ENCODE measurements at places on chromosomes 7 and 10.

- no peak for DNase-seq
Measured at GRCh38 chr10:70996549-70996948, 108.2 kb upstream of the PCBD1 start.

DNA sequence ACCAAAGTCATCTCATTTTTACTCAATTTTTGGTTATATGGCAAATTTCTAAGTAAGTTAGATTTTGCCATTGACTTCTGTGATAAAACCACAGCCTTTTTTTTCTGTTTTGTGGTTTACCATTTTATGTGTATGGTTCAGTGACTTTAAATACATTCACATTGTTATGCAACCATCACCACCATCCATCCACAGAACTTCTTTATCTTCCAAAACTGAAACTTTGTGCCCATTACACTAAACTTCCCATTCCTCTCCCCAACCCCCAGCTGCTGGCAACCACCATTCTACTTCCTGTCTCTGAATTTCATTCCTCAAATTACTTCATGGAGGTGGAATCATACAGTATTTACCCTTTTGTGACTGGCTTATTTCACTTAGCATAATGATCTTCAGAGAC, 280.4 kb upstream of the TCERG1L start:
- DNase-seq: no peak

- no peak for DNase-seq
Measured at GRCh38 chr10:131207584-131208532, 103.7 kb downstream of the TCERG1L start.

- no peak for DNase-seq
Measured at GRCh38 chr10:132972986-132973902, 30.9 kb upstream of the CFAP46 start.

- DNase-seq: no peak
Measured at GRCh38 chr10:69866246-69866687, 64.6 kb downstream of the COL13A1 start.

DNA sequence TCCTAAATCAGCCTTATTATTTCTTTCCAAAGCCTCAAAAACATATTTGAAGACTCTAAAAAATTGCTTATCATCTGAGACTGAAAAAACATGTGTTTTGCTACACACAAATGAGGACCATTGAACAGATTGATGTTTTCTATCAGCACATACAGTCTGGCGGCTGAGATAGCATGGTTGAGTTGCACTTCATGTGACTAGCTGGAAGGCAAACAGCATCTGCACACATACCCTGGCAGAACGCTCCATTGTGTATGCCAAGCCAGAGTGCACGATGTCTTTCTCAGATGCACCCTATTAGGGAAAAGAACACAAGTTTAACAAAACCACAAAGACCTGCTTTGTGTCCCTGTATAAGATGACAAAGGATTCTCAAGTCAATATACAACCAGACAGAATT, 33.0 kb downstream of the FAM25A start:
- DNase-seq: peak; percentile 69

GRCh38 chr10:116211682-116212081, 61.3 kb downstream of the GFRA1 start:
- no peak for DNase-seq

DNA sequence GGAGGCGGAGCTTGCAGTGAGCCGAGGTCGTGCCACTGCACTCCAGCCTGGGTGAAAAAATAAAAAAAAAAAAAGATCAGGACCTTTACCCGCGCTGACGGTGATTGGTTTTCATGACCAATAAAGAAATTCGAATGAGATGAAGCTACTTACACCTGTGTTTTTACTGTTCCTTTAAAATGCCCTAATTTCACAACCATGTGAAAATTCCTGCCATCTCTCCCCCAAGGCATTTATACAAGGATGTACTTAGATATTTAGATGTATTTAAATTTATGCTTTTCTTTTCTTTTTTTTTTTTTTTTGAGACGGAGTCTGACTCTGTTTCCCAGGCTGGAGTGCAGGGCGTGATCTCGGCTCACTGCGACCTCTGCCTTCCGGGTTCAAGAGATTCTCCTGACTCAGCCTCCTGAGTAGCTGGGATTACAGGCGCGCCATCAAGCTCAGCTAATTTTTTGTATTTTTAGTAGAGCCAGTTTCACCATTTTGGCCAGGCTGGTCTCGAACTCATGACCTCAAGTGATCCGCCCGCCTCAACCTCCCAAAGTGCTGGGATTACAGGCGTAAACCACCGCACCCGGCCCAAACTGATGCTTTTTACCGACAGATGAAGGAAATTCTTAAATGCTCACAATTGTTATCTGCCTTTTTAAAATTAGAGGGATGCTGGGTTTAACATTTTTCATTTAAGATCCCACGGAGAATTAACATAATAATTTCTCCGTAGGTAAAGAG, 3.1 kb upstream of the PHYH start:
- DNase-seq: no peak

Measured in nucleus accumbens (tissue), 56 donors.